ENCODE measurements at places on chromosomes 2 and 18.

DNA sequence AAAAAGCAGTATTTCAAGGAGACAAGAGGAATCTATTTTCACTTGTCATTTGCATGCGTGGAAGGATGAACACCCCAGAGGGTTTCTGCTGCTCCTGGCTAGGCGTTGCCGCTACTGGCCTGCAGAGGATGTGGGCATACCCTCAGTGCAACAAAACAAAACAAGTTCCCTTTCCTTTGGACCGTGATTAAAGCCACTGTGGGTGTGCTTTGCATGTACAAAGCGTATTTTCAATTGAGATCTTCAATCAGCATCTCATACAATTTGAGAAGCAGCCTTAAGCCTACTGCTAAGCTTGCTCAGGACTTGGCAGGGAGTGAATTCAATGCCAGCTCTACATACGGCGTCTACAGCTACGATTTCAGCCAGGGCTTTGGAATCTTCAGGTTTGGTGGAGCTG is 298.4 kb downstream of the LPIN1 start:
- peak; percentile 65 for DNase-seq

- peak; percentile 45 for DNase-seq
These were observed 166.2 kb downstream of the PHLPP1 start for GRCh38 chr18:62881509-62882016.

- DNase-seq, result no peak
These were observed 4.1 kb upstream of the SATB2 start for GRCh38 chr2:199461711-199462346.

- DNase-seq, result peak; percentile 67
These were observed 159.2 kb upstream of the ID2 start for GRCh38 chr2:8522687-8523086.

GRCh38 chr2:236219411-236219810 is 44.8 kb downstream of the ASB18 start:
- no peak for DNase-seq

GRCh38 chr18:76058146-76058545 is 436.9 kb downstream of the ZNF516 start:
- DNase-seq, result no peak

DNA sequence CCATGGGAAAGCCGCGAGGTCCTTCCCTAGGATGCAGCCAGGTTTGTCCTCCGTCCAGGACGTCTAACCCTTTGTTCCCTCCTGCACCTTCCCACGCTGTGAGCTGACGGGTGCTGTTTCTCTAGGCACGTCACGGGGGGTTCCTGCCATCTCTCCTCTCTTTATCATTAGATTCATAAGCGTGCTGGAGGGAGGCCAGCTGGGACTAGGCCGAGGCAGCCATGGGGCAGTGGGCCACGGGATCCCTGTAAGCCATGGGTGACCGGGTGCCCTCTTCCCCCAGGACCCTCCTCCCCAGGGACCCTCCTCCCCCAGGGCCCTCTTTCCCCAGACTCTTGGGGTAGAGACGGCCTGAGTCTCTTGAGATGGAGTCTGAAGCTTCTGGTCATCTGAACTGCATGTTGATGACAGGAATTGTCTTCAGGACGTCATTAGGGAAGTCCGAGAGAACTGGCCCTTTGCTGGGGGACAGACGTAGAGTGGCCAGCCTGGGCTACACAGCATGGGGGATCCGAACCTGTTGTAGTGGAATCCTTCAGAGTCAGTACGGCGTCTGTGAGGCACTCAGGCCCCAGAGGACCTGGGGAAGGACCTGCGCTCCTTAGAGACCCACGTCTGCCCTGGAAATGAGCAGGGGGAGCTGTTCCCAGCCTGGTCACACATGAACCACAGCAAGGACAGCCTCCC is 108.1 kb downstream of the TPO start:
- no peak for DNase-seq

DNA sequence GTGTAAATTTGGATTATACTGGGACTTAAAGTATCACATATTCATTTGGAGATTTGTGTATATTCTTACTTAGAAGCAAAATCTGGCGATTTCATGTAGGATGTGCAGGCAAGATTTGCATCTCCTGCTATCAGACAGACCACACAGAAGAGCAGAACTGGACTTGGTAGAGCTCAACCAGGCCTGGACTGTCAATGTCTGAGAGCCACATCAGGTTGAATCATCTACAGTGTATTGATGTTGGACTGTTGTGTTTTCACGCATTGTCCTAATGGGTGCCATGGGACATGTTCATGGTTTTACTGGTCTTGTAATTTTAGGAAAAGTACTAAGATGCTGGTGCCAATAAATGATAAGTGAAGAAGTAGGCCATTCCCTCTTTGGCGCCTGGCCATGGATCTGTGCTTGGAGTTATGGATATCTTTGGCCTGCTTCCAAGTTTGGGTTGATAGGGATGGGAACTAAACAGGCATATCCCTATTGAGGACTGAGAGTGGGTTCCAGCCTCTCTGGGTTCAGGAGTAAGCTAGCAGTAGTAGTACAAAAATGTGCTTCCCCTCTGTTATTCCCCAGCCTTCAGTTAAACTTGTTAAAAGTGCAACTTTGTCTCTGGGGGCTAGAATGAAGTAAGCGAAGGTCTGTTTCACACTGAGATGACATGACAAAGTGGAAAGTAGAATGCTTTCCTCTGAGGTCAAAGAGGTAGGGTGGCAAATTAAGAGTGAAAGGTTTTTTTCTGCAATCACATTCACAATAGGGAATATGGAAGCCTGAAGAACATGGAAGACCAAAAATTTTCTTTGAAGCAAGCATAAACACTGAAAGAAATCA is 49.2 kb upstream of the NEMP2 start:
- DNase-seq, result no peak

- DNase-seq, result no peak
These were observed 54.6 kb downstream of the TTC39C start for GRCh38 chr18:24068945-24069693.

- DNase-seq, result no peak
These were observed 165.1 kb downstream of the DTNA start for GRCh38 chr18:34875150-34875549.

DNA sequence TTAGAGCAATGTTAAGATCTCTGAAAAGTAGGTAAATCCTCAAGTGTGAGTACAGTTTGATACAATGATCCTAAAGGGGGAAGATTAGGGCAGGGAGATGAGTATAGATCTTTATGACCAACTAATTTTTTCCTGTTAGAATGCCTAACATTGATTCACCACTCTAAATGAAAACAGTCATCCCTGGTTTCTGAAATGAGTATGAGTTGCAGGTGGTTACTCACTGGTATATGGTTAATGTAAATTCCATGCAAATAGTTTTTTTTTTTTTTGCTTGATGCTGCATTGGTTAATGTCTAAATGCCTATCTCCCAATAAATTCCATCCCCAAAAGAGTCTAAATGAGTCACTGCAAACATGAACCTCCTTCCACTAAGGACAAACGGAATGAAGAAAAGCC is 55.0 kb upstream of the SERPINB2 start:
- DNase-seq, result no peak

- no peak for DNase-seq
These were observed 4.6 kb downstream of the ACMSD start for GRCh38 chr2:134842930-134843490.

DNA sequence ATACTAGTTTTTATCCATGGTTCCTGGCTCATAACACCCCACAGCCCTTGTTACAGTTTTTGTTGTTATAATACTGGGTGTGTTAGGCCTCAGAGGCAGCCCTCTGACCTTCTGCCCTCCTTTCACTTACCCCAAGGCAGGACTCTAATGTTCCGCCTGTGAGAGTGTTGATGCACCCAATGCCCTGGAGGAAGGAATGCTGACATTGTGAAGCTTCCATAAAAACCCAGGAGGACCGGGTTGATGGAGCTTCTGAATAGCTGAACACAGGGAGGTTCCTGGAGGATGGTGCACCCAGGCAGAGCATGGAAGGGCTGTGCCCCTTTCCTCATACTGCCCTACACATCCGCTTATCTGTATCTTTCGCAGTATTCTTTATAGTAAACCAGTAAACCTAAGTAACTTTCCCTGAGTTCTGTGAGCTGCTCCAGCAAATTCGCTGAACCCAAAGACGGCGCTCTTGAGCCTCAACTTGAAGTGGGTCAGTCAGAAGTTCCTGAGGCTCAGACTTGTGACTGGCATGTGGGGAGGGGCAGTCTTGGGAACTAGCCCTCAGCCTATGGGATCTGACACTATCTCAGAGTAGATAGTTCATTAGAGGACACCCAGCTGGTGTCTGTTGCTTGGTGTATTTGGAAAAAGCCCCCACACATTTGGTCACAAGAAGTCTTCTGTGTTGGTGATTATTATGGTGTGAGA is 10.4 kb downstream of the STON1 start:
- no peak for DNase-seq

GRCh38 chr2:197675246-197675645 is at the start of gene RFTN2:
TSS of gene RFTN2 (minus strand) at chr2:197675587. CDS start at chr2:197675458, 129 bp downstream.
- no peak for DNase-seq

GRCh38 chr2:47313141-47313691 is 89.7 kb upstream of the MSH2 start:
- DNase-seq, result no peak

- DNase-seq, result no peak
These were observed 78.5 kb downstream of the RAB31 start for GRCh38 chr18:9786631-9787030.

- DNase-seq, result no peak
These were observed 21.8 kb downstream of the CFAP210 start for GRCh38 chr2:169672406-169672805.
